ENCODE measurements at places on chromosomes 4 and X.

DNA sequence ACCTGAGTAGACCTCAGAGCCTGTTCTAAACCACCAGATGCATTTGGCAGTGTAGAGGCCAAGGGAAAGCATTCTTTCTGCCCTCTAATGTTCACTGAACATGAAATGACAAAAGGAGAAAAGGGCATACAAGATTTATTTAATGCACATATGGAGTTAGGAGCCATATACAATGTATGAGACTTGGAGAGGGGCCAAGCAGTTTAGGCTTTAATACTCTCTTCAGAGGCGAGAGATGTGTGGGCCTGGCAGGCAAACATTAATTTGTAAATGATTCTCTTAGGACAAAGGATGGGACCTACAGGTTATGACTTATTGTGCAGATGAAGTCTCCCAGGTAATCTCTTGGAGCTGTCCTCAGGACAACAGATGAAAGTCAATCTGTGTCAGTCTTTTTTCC, 631.9 kb downstream of the ADGRL3 start:
- no peak for DNase-seq

DNA sequence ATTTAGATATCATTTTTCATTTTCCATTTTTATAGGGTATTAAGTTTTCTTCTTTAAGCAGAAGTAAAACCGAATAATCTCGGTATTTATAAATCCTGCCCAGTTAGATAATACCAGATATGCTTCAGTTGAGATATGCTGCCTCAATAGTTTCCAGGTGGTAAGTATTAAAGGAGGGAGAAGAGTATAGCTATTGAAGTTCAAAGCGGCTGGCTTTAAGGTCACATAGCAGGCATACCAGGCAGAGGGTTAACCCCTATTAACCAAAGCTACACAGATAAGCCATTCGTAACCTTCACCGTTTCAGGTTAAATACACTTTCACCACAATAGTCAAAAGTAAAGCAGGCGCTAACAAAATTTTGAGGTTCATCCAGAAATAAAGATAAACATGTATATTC, 54.2 kb downstream of the EDNRA start:
- no peak for DNase-seq

DNA sequence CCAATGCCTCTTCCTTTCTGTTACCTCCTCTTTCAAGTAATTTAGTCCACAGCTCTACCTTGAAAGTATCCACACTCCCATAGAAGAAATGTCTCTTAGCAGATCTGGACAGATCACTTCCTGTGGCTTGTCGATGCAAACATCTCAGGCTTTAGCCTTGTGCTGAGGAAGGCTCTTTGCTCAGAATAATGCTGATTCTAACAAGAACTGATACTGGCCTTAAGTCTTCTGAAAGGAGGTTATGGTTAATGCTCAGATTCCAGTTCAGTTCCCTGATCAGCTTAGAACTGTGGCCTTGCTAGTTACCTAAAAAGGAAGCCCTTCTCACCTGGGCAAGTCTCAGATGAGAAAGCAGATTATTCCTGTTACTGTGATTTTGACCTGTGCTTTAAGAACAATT, 230.1 kb upstream of the FAT4 start:
- DNase-seq: no peak

- no peak for DNase-seq
Observed at GRCh38 chr4:72525938-72526337, 43.1 kb downstream of the ADAMTS3 start.

- no peak for DNase-seq
Observed at GRCh38 chrX:39827951-39828350, 269.8 kb downstream of the BCOR start.

Data from suppressor macrophage (primary cell).